ENCODE measurements at places on chromosomes 3 and 15. TPM values are rescaled to one million over a fixed set of nuclear protein-coding genes. Genes with fewer than 3 reads are reported as not detected.

SKOR1 gene
- total RNA-seq = 0.09 TPM

HRG gene
- total RNA-seq = not detected

GOLGA8Q gene
- total RNA-seq = 1.8 TPM

LRTM1 gene
- total RNA-seq = not detected

ANKRD34C gene
- total RNA-seq = not detected

KBTBD13 gene
- not detected for total RNA-seq

AKAP13 gene
- total RNA-seq = 68.0 TPM

CNTN6 gene
- total RNA-seq = 0.59 TPM

GOLGA8T gene
- not detected for total RNA-seq

RARRES1 gene
- 43.9 TPM for total RNA-seq

NR2E3 gene
- total RNA-seq = under 0.01 TPM

MYLK gene
- total RNA-seq = 238 TPM

CACNA2D3 gene
- total RNA-seq = not detected
